Activated CD4-positive, alpha-beta memory T cell treated with anti-CD3 and anti-CD28 coated beads for 36 hours (primary cell): ENCODE measurements at places on chromosomes 5 and 9. TPM values are rescaled to one million over a fixed set of nuclear protein-coding genes. Genes with fewer than 3 reads are reported as not detected.
A peak's percentile ranks its signal among the peaks of the same experiment; 100 is the strongest.

DNA sequence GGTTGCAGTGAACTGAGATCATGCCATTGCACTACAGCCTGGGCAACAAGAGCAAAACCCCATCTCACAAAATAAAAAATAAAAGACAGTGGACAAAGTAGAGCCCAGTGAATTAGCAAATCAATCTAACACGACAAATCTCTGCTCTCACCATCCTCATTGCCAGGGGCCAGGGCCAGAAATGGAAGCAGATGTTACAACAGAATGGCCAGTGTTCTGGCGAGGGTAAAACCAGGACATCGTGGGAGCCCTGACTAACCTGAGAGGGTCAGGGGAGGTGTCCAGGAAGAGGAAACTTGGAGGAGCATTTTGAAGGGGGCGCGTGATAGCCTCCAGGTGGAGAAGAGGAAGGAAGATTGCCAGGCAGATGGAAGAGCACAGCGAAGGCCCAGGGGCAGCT, 58.4 kb downstream of the NEURL1B start:
- DNase-seq: no peak

DNA sequence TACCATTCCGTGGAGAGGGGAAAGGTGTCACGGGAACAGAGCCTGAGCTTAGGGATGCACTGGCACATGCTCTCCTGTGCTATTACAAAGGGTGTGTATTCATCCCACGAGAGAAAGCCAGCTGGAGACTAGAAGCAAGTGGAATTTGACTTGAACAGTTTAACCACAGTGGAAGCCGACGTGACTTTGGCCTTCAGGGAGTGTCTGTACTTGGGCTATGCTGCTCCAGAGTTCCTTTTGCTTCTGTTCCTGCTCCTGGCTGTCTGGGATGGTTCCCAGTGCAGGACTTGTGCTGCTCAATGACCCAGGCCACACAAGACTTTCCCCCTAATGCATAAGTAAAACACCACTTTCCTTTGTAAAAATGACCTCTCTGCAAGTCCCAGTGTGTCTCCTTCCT, 7.9 kb upstream of the NFIL3 start:
- DNase-seq: no peak

DNA sequence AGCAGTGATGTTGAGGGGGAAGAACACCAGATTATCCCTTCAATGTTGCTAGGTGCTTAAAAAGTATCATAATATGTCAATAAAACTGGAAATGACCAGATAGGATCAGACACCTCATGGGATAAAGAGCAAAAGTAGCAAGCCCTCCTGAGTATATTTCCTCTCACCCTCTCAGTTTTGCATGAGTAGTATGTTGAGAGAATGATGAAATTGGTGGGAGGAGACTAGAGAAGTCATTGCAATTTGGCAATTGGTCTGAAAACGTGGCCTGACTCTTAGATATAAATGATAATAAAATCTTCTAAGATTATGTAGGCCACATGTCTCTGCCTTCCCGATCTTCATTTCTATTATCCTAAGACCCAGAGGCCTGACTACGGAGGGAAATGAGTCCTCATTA, 151.2 kb upstream of the ARRDC3 start:
- DNase-seq: no peak

GRCh38 chr9:78575771-78576170, 278.8 kb downstream of the PSAT1 start:
- no peak for DNase-seq

- DNase-seq: no peak
Measured at GRCh38 chr5:153797484-153797883, 241.2 kb downstream of the FAM114A2 start.

GRCh38 chr9:23537192-23538066, 288.6 kb downstream of the ELAVL2 start:
- no peak for DNase-seq

GRCh38 chr5:45038366-45038987, 229.7 kb downstream of the MRPS30 start:
- DNase-seq: no peak

GRCh38 chr5:76099756-76100155, 16.6 kb downstream of the SV2C start:
- DNase-seq: no peak

DNA sequence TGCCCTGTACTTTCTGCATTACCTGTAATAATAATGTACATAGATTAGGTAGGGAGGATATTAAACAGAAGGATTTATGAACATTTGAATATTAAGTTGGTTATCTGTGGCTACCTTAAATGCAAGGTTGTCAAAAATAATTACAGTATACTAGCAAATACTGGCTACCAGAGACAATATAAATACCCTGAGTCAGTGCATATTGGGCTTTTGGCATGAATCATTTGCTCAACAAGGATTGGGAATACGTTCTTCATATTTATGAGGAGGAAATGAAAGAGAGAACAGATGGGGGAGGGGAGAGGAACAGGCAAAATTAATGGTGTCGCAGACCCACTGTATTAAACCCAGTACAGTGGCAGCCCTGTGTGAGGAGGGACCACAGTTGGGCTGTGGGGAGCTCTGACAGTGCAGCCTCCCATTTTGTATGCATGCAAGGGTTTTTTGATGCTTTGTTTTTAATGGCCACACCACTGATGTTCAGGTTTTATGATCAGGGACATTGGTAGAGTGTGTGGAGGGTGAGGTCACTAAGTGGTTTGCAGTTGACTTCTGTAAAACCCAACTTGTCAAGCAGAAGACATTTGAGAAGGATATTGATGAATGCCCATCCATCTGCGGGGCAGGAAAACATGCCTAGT, 56.9 kb downstream of the MVB12B start:
- no peak for DNase-seq

DNA sequence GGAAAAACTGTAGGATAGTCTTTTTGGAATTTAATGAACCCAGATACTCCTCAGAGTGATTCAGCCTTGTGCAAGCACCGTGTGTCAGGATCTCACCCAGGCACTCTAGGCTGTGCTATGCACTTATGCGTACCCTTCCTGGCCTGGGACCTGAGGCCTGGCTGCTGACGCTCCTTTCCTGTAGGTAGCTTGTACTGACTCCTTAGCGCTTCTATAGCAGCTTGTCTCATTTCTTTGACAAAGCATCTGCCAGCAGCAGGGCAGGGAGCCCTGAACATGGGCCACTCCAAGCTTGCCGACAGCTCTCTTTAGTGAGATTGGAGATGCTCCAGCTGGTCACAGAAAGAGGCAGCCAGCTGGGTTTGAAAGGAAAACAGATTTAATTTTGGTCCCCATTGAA, 147.3 kb downstream of the SGCD start:
- no peak for DNase-seq

- DNase-seq: peak; percentile 63
Measured at GRCh38 chr5:80191991-80192398, 63.9 kb downstream of the SERINC5 start.

GRCh38 chr5:65718576-65719310, 3.2 kb downstream of the SGTB start:
- DNase-seq: no peak

- no peak for DNase-seq
Measured at GRCh38 chr9:70049672-70050271, 6.1 kb downstream of the MAMDC2 start.

DNA sequence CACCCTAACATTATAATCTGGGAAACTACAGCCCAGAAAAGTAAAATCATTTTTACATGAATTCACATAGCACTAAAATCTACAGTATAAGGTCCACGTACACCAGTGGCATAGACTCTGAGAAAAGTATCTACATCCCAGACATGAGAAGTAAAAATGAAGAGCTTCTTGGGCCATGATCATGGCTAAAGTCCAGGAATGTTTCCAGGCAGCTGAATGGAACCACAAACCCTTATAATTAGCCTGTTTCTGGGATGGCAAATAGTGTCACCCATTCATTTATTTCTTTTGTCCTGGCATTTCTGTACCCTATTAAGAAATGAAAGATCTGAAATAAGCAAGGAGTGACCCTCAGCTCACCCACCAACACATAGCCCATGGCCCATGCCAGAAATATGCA, 217.9 kb downstream of the SPOCK1 start:
- DNase-seq: no peak

DNA sequence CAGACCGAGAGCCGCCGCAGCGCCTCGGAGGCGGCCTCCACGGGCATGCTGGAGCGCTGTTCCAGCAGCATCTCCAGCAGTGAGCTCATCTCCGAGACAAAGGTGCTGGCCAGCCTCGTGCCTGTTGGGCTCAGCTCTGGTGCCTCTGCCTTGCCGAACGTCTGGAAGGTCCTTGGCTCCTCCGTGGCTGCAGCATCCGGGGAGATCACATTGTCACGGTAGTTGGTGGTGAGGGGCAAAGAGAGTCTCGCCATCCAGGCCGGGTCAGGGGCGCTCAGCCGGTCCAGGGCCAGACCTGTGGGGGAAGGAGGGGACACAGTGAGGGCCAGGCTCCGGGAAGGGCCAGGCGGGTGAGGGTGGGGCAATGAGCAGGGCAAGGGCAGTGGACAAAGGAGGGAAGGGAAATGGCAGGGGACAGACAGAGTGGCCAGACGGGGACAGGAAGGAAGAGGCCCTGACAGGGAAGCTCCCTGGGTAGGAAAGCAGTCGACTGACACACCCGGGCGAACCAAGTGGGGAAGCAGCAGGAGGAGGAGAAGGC, 12.4 kb downstream of the PCDH12 start:
- no peak for DNase-seq

DNA sequence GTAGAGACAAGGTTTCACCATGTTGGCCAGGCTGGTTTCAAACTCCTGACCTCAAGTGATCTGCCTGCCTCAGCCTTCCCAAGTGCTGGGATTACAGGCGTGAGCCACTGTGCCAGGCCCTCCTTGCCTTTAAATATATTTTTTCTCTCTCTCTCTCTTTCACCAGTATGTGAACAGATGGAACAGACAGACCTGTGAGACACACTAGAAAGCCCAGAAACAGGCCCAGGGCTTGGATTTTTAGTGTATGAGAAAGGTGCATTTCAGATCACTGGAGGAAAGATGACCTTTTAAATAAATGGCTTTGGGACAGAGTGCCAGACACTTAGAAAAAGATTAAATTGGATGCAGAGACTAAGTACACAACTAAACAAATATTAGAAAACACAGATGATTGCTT, 3.1 kb downstream of the RASGEF1C start:
- DNase-seq: no peak

GRCh38 chr5:93497096-93497495, 83.9 kb downstream of the NR2F1-AS1 start:
- no peak for DNase-seq

GRCh38 chr5:149611326-149611725, 30.0 kb downstream of the ARHGEF37 start:
- no peak for DNase-seq

- peak; percentile 39 for DNase-seq
Measured at GRCh38 chr5:138503487-138504270, 38.4 kb downstream of the EGR1 start.

- no peak for DNase-seq
Measured at GRCh38 chr5:163525096-163525495, 19.7 kb downstream of the MAT2B start.

GRCh38 chr9:38089387-38090165, 20.5 kb upstream of the SHB start:
- no peak for DNase-seq

- DNase-seq: peak; percentile 36
Measured at GRCh38 chr5:6730407-6730806, 17.2 kb downstream of the TENT4A start.

DNA sequence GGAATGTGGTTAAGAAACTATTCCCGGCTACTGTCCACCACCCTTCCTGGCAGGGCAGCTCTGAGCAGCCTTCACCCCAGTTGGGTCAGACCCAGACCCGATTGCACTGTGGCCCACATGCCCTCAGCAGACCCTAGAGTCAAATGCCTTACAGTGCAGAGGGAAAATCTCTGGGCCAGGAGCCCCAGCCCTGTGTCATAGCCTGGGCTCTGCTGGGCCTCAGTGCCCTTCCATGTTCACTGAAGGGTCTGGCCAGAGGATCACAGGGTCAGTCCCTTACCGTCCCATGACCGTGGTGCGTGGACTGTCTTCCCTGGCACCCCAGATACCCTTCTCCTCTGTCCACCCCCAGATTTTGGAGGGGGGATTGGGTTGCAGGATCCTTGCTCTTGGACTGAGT, 73.5 kb upstream of the COL5A1 start:
- peak; percentile 1 for DNase-seq

The SPATA31A3 gene
- not detected for total RNA-seq

The PHYHD1 gene
- 0.88 TPM for total RNA-seq

The NEUROG1 gene
- not detected for total RNA-seq

The CDKN2B-AS1 gene
- 0.87 TPM for total RNA-seq

The C5orf52 gene
- not detected for total RNA-seq

The CTXN3 gene
- total RNA-seq: not detected

The PDE6A gene
- not detected for total RNA-seq

The HTR4 gene
- total RNA-seq: not detected

The FBP2 gene
- total RNA-seq: not detected

The ACTBL2 gene
- total RNA-seq: not detected

The TAF11L8 gene
- not detected for total RNA-seq

The MAMDC2 gene
- total RNA-seq: not detected

The CTSV gene
- total RNA-seq: 1.4 TPM
